Stimulated activated CD4-positive, alpha-beta T cell treated with anti-CD3 and anti-CD28 coated beads, Interleukin-4, amount 100 ng/mL, for 4 hours (primary cell): ENCODE measurements at places on chromosomes 6 and 20.

GRCh38 chr6:158756977-158757752 is 62.0 kb downstream of the EZR start:
- DNase-seq, result no peak

DNA sequence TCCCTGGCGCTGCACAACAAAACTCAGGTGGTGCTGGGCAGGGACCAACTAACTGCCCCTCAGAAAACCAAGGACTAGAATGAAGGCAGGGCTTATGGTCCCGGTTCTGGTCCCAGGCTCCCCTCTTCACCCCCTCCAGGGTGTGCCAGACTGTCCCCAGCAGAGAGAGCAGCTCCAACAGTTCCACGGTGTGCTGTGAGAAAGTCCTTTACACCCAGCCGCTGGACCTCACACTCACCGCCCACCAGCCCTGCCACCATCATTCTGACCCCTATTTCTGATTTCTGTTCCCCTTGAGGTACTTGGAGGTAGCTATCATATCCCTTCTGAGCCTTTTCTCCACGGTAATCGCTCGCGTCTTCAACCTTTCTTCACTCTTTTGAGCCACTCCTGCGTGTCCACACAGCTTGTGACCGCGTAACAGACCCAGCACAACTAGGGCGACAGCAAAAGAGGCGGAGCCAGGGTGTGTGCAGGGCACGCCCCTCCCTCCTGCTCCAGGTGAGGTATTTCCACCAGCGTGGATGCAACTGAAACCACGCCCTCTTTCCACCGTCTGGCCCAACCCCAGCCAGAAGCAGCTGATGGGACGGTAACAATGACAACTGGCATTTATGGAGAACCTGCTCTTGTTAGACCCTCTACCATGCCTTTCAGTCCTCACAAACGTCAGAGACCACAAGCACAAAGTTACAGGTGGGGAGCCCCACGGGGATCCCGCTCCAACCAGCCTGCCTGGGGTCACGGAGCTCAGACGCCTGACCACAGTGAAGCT is 2.3 kb downstream of the PXDC1 start:
- DNase-seq, result no peak

- DNase-seq, result no peak
Observed at GRCh38 chr6:132004668-132005067, 53.5 kb upstream of the CCN2 start.

GRCh38 chr6:111624401-111625098 is 18.9 kb upstream of the TRAF3IP2 start:
- DNase-seq, result no peak

DNA sequence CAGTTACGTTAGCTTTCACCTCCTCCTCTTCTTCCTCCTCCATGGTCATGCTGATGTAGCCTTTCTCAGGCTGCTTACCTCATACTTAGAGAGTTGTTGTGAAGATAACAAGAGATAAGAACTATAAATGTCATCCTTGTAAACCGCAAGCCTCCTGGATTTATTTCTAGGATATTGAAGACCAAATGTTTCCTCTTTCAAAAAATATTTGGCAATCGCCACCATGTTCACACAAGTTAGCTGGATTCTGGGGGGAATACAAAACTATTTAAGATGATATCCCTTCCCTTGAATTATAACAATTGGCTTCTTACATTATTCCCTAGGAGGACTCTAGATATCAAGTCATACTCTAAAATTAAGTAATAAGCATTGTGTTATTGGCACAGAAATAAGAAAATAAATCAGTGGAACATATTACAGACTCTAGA is 99.8 kb upstream of the PLEKHG1 start:
- DNase-seq, result no peak

DNA sequence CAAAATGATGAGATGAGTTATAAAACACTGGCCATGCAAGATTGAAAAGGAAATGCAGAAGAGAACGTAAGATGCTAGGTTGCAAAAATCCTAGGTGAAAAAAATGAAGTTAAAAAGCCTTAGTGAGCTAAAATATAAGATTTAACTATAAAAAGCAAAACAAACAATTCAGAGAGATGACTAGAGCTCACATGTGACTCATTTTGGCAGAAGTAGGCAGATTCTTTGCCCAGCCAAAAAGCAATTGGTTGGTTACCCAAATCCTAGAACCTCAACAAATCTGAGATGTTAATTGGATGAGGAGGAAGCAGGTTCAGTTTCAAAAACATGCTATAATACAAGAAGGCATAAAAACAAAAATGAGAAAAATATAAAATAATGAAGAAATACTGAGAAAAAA is 249.1 kb downstream of the OGFRL1 start:
- DNase-seq, result no peak

- DNase-seq, result no peak
Observed at GRCh38 chr6:18845896-18846295, 458.7 kb downstream of the RNF144B start.

DNA sequence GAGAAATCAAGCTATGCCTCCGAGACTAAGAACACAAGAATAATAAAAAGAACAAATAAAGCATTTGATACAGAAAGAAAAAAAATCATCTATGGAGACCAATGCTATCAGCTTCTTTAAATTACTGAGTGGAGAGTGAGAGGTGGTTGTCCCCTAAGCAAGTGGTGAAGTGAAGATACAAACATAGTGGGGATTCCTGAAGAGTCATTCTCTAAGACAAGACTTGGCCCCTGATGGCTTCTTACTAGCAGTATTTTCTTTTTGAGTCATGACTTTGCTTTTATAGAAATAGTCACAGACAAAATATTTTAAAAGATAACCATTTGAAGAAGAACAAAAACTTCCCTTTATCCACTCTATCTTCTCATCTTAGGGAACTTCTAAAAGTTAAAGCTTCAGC is 261.4 kb upstream of the PRDM1 start:
- no peak for DNase-seq

DNA sequence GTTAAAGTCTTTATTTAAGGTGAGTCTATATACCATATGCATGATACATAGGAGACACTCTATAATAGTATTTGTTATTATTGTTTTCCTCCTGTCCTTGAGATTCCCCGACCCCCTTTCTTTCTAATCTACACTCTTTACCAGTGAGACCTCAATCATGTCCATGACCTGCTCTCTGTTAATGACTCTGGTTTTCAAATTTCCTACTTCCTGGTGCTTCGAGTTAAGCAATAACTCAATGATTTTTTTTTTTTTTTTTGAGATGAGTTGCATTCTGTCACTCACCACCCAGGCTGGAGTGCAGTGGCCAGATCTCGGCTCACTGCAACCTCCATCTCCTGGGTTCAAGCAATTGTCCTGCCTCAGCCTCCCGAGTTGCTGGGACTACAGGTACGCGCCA is 574.6 kb upstream of the SLC35B3 start:
- no peak for DNase-seq

- no peak for DNase-seq
Observed at GRCh38 chr6:32792901-32793435, 23.8 kb downstream of the HLA-DOB start.

DNA sequence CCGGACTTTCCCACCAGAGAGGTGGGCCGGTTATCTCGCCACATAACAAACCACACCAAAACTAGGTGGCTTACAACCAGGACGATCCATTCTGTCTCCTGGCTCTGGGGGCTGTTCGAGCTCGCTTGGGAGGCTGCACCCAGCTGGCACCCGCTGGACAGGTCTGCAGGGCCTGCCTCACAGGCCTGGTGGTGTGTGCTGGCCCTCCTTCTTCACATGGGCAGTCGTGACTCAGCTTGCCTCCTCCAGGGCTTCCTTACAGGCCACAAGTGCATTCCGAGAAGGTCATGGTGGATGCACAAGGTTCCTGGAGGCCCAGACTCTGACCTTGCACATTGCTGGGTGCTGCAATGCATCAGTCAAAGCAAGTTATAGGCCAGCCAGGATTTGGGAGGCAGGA is 34.2 kb downstream of the FOXF2 start:
- DNase-seq, result no peak

DNA sequence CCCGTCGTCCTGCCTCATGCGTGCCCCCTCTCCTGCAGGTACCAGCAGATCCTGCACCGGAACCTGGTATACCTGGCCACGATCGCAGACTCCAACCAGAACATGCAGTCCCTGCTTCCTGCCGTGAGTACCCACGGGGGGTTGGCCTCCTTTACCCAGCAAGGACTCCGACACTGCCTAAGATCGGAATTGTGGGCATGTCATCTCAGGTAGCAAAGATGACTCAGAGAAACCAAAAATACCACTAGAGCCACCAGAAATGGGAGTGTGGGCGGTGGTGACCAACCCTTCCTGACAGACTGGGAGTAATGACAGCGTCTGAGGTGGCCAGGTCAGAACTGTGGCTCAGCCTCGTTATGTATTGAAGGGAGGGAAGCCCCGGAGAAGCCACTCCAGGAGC is 16.3 kb downstream of the SS18L1 start:
- peak; percentile 38 for DNase-seq

GRCh38 chr6:166587631-166588413 is 1.3 kb upstream of the RAMACL start:
- DNase-seq, result no peak

DNA sequence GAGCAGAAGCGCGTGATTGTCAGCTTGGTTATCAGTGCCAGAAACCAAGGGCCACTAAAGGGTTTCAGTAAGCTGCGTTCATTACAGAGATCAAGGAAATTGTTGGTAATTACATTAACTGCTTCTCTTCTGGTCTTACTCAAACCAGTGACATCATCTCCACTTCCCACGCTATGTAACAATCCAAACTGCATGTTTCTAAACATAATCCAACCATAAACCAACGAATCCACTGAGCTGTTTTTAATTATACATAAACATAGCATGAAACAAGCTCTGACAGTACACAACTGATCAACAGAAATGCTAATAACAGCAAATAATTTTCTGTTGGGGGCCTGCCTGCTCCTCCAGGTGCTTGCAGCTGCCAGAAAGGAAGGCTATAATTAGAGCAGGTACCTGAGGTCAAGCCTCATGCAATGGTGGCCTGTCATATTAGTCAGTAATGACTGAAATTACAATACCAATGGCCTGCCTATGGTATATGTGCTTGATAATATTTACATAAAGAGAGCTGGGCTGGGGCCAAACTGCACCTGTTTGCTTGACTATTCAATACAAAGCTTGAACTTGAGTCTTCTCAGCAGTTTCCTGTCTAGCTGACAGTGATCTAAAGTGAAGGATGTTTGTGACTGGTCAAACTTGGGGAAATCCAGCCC is 40.1 kb downstream of the ILRUN start:
- peak; percentile 10 for DNase-seq

- DNase-seq, result no peak
Observed at GRCh38 chr20:42191140-42191860, 573.1 kb upstream of the CHD6 start.
